ENCODE measurements at places on chromosomes 1 and 21.

DNA sequence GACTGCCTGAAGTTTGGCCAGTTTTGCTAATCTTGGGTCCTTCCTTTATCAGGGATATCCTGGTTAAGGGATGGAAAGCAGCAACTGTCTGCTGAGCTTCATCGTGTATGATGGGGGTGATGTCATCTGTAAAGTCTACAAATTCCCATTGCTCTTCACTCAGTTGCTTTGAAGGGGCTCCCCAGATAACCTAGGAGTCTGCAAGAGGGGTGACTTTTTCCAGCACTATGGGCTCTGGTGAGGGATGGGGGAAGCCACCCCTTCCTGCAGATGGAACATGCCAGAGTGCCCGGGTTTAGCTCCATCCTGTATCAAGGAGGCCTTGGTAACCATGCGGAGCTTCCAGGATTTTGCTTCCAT is 28.4 kb downstream of the EDARADD start:
- no peak for DNase-seq

- no peak for DNase-seq
Measured at GRCh38 chr1:174746024-174746808, 253.5 kb upstream of the CACYBP start.

DNA sequence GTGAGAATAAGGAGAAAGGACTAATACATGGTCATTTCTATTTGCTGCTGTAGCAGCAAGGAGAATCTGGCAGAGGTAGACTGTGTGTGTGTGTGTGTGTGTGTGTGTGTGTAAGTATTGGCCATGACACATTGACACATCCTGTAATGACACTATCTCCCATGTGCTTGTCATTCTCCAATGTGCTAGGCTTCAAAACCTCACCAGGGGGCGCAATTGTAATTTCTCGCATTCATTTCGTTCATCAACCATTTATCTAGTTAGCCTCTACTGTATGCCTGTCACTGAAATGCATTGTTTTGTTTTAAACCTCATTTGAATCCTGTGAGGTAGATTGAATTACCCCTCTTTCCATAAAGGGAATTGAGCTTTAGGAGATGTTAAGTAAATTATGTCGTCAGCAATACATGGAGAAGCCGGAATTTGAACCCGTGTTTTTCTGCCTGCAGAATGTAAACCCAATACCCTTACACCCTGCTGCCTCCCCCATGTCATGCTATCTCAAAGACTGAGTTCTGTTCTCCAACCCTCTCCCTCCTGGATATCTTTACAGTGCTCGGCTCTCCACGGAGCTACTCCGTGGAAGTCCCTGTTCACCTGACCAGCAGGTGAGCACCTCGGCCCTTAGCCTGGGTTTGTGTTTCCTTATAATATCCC is 100.8 kb downstream of the UCK2 start:
- DNase-seq = peak; percentile 31

DNA sequence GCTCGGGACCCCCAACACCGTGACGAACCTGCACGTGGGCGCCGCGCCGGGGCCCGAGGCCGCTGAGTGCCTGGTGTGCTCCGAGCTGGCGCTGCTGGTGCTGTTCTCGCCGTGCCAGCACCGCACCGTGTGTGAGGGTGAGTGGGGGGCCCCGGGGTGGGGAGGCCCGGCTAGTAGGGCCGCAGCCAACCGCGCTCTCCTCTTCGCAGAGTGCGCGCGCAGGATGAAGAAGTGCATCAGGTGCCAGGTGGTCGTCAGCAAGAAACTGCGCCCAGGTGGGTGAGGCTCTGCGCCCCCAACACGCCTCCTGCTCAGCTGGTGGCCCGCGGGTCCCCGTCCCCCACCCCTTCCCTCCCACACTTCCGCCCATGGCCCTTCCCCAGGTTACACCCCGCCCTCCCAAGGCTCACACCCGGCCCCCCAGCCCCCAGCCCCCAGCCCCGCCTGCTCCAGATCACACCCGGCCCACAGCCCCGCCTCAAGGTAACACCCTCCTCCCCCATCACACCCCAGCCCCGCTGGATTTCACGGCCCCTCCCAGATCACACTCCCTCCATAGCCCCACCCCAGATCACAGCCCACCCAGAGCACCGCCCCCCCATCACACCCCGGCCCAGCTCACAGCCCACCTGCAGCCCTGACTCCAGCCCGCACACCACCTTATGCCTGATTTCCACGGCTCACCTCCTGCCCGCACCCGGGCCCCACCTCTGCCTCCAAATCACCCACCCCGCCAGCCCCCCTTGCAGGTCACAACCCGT is 2.4 kb upstream of the MMP23B start:
- no peak for DNase-seq

DNA sequence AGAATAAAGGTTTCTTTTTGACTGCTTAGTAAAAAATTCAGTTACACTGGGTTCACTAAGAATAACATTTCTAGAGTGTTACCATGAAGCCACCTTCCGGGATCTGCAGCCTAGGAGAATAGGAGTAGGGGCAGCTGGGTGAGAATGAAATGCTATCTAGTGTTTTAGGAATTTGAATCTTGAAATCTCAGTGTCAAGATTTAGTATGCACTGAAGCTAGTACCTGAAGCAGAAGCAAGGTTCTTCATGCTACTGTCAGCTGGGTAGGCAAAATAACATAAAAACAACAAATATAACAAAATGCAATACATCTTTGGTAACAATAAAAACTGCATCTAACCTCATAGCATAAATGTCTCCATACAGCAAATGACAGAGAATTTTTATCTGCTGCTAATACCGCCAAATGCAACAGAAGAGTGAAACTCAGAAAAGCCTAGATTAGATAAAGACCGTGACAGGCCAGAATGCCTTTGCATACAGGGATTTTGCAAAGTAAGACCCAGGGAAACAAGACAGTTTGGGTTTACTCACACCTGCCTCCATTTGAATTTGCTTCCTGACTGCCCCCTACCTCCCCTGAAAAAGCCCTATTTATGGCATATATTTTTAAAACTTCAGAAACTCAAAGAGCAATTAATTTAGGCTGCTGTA is 58.2 kb downstream of the GADD45A start:
- DNase-seq = no peak

GRCh38 chr1:71223641-71224340 is 143.0 kb upstream of the ZRANB2 start:
- no peak for DNase-seq

GRCh38 chr1:147168626-147169058 is 3.6 kb downstream of the PRKAB2 start:
- DNase-seq = peak; percentile 22

DNA sequence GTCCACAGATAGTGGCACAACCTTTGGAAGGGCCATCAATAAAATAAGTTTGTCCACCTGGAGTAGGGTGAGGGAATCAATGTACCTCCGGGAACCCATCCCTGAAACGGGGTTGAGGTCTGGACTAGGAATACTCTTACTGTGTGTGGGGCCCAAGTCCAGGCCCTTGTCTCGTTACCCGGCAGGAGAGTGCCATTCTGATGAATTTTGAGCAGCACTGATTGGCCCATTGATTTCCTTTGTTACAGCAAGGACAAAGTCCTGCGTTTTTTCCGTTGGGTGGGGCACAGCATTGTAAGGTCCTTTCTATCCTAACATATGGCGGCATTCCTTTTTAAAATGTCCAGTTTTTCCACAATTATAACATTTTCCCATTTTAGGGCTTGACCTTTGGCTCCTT is 75.2 kb downstream of the AXDND1 start:
- no peak for DNase-seq

DNA sequence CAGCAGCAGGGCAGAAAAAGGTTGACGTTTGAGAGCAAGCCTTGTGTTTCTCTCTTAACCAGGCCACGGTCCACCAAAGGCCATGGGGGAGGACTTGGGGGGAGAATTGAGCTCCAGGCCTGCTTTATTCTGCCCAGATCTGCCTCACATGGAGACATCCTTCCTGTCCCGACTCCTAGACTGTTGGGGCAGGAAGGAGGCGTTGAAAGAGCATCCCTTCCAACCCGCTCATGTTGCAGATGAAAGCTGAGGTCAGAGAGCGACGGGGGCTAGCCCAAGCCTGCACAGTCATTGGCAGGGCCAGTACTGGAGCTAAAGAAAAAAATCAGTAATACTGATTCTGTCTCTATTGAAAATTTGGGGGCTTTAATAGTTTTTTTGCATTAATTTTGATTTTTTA is 46.6 kb downstream of the MYOM3 start:
- DNase-seq = no peak

DNA sequence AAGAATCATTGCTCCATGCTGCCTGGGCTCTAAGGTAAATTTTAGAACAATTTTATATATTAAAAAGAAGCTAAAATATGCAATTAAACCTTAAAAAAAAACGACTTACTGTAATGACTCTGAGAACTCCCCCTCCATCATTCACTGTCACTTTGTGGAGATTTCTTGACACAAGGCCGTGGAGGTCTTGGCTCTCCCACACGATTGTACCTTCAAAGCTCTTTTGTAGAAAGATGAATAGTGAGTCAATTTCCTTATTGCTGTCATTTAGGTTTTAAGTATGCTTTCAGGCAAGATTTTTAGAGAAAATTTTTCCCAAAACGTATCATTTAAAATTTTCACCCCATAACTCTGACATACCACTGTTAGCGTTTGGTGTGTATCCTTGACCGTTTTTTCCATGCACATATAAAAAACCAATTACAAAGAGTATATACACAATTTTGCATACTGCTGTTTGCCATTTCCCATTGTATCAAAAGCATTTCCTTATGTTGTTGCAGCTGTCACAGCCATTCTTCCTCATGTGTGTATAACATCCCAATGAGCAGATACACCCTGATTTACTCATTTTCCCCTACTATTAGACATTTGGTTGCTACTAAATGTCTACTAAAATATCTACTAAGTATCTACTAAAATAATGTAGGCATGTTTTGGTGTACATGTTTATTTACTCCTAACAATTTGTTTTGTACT is 33.4 kb downstream of the B3GALNT2 start:
- no peak for DNase-seq

- no peak for DNase-seq
Measured at GRCh38 chr1:26790551-26790953, 2.8 kb downstream of the PIGV start.

- DNase-seq = no peak
Measured at GRCh38 chr1:241770115-241770514, 77.9 kb upstream of the EXO1 start.

DNA sequence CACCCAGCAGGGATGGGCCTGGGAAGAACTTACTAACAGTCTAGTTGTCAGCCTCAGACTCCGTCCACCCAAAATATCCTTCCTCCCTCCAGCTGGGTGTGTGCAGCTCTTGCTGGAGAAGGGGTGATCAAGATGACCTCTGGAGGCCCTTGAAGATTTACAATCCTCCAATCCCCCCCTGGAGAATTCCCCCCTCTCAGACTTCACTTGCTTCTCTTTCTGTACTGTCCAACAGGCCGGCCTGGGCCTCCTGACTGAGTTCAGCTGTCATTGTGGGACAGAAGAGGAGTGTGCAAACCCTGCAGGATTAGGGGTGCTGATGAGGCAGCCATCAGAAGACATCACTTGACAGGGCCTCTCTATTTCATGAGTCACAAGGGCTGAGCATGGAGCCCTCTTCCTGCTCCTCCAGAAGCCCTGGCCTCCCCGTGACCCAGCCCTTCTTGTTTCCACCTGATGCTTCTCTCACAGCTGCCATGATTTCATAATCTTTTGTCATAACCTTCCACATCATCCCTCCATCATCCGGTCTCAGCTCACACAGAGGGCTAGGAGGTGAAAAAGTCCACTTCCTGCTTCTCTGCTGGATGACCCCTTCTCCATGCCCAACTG is 17.5 kb upstream of the IGFN1 start:
- DNase-seq = peak; percentile 52

GRCh38 chr1:216523449-216524190 is 100.4 kb upstream of the USH2A start:
- no peak for DNase-seq

GRCh38 chr1:184791550-184791900 is 36.9 kb upstream of the EDEM3 start:
- DNase-seq = no peak

- peak; percentile 56 for DNase-seq
Measured at GRCh38 chr21:32807717-32808380, 36.3 kb upstream of the PAXBP1 start.

GRCh38 chr1:117098287-117098890 is 23.2 kb downstream of the TRIM45 start:
- no peak for DNase-seq

DNA sequence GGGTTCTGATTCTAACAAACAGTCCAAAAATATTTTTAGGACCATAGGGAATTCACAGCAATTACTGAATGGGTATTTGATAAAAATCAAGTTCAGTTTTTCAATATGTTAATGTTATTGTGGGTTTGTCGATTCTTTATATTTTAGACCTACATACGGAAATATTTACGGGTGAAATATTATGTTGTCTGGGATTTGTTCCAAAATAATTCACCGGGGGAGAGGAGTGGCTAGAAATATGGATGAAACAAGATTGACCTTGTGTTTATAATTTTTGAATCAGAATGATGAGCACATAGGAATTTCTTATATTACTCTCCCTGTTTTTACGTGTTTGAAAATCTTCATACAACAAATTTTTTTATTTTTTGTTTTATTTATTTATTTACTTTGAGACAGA is 56.7 kb upstream of the USP1 start:
- no peak for DNase-seq

DNA sequence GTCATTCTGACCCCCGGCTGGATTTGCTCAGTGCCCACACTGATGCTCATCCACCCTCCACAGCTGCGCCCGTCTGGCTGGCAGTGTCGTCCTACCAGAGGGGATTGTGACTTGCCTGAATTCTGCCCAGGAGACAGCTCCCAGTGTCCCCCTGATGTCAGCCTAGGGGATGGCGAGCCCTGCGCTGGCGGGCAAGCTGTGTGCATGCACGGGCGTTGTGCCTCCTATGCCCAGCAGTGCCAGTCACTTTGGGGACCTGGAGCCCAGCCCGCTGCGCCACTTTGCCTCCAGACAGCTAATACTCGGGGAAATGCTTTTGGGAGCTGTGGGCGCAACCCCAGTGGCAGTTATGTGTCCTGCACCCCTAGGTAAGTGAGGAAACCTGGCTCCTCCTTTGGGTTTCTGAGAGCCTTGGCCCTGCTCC is 5.7 kb upstream of the EFNA4 start:
- DNase-seq = no peak

DNA sequence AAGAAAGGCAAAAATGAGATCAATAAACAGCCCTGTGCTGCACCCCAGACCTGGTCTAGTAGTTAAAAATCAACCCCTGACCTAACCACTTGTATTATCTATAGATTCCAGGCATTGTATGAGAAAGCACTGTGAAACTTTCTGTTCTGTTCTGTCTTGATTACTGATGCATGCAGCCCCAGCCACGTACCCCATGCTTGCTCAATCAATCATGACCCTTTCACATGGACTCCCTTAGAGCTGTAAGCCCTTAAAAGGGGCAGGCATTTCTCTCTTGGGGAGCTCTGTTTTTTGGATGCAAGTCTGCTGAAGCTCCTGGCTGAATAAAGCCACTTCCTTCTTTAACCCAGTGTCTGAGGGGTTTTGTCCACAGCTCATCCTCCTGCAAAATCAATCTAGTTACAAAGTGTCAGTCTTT is 24.2 kb upstream of the CD34 start:
- DNase-seq = no peak

DNA sequence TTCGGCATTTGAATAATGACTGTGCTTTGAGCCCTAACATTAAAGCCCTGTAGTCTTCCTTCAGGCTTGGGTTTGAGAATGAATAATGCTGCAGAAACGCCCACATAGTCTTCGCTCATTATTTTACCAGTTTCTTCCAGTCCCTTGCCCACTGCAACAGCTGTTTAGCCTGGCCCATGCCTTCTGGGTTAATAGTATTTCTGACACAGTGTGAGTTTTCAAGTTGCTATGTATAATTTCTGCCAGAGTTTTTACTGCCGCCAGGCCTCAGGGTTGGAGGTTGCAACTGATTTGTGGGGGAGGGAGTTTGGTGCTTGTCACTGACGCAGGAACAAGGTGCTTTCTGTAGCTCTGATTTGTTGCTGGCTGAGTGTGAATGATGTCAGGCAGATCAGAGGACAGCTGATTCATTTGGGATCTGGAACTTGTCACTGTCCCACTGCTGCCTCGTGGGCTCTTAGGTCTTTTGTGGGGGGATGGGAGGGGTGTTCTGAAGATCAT is 109.8 kb downstream of the MAST2 start:
- no peak for DNase-seq
